ENCODE measurements at places on chromosomes 4 and X.

- DNase-seq = no peak
Measured at GRCh38 chrX:13863324-13863723, 46.4 kb upstream of the GPM6B start.

DNA sequence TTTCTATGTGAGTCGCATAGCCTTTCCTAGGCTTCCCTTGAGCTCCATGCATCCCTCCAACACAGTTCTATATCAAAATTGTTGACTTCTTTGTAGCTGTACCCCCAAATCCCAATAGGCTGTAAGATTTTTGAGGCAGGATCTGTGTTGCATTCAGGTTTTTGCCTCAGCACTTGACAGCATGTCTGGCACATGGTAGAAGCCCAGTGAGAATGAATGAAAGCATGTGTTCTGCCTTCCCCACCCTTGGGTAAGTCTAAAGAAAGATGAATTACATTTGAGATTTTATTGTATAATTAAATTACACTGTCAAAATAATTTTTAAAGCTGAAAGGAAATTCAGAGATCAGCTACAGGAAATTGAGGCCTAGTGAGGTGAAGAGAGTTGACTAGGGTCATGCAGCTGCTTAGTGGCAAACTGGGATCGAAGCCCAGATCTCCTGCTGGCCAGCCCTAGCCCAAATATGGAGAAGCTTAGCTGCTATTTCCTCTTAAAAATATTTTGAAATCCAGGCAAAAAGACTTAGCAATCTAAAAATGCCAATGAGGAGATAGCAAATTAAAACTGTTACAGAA, 122.5 kb downstream of the SPATA18 start:
- no peak for DNase-seq

DNA sequence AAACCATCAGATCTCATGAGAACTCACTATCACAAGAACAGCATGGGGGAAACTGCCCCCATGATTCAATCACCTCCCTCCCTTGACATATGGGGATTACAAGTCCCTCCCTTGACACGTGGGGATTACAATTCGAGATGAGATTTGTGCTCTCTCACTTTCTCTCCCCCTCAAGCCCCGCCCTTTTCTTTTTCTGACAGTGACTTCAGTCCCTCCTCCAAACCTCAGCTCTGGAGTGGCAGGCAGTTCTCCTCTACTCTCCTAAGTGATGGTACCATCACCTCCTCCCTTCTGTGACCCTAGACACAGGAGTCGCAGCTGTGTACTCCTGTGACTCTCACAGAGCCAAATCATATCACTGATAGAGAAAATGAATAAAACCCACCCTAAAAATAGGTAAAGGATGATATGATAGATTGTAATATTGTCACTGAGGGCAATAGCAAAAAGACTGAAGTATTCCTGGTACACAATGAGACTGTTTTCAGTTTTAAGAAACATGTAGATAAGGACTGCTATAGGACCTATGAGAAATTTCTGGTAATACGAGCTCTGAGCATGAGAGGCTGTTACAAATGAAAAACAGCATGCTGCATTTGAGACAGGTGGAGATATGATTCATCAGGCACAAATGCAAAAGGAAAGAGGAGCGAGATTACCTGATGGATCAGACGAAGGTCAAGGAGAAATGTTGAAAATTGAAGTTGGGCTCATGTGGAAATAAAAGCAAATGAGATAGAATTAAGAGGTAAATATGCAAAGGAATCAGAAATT, 101.2 kb upstream of the CBLL2 start:
- no peak for DNase-seq

DNA sequence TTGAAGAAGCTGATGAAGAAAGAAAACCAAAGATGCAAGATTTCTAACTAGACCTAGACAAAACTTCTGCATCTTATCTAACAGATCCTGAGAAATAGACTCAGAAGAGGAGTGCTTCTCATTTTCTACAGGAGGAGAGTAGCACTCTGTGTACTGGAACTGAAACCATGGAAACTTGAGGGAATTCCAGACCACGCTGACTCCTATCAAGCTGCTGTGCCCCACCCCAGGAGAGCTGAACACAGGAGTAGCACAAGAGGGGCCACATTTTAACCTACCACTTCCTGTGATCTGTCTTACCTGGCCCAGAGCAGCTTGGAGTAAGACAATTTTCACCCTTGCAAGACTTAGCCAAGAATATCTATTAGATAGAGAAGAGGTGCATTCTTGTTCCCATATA, 248.9 kb downstream of the SCFD2 start:
- no peak for DNase-seq

- no peak for DNase-seq
Measured at GRCh38 chr4:109999585-109999912, 86.9 kb downstream of the EGF start.

DNA sequence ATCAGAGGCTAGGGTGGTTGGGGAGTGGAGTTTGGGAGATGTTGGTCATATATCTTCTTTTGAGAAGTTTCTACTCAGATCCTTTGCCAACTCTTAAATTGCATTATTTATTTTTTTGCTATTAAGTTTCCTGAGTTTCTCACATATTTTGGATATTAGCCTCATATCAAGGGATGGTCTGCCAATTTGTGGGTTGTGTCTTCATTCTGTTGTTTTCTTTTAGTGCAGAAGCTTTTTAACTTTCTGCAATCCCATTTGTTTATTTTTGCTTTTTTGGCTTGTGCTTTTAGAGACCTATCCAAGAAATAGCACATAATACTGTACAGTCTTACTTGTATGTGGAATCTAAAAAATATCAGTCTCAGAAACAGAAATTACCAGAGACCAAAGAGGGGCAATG, 509.2 kb upstream of the HS3ST1 start:
- no peak for DNase-seq

DNA sequence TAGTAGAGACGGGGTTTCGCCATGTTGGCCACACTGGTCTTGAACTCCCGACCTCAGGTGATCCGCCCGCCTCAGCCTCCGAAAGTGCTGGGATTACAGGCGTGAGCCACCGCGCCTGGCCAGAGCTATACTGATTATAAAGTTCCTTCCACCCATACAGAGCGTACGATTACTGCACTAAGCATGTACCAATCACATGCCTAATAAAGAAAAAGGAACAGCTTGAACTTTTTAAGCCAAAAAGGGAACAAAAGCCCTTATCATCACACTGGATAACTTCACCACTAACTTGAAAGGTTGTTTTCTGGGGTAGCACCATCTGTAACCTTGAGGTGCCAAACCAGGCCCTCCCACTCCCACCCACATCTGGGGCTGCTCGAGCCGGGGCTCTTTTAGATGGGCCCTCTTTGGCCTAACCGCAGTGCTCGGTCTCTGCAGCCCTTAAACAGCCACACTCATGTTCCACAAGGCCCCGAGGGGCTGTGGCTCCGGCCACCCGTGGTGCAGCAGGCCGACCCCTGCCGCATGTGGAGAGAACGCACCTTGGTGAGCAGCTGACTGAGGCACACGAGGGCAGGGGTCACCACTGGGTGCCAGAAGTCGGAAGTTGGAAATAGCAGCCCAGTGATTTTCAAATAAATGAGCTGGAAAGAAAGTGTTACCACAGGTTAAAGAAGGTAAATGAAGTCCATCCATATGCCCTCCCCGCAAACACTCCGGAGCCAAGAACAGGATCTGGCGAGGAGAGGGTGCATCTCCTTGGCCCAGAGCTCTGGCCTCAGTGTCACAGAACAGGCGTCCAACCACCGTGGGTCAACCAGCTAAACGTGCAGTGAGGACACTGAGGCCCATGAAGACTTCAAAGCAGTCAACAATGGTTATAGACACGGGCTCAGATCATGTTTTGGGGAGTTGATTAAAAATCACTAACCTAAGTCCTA, 18.4 kb downstream of the NOP14 start:
- no peak for DNase-seq

DNA sequence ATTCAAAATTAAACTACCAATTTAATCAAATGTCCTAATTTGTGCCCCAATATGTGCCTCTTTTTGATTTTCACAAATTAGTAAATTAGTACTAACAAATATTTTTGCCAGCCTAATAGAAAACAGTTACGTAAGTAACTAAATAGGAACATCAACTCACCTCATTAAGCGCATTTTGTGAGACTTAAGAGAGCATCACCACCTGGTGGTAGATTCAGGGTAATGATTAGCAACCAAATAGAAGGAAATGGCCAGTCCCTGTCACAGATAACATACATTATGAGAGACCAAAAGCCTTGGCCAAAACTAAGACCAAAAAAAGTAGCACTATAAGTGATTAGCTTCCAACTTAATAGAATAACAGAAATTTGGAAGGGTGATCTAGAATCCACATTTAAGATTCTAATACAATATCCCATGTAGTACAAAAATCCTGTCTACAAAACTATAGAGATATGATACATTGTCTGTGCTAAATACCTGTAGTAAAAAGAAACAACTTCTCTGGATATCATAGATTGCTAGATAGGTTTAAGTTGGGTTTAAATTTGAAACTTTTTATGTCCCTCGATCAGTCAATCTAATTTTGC, 46.7 kb downstream of the C4orf46 start:
- DNase-seq = no peak

DNA sequence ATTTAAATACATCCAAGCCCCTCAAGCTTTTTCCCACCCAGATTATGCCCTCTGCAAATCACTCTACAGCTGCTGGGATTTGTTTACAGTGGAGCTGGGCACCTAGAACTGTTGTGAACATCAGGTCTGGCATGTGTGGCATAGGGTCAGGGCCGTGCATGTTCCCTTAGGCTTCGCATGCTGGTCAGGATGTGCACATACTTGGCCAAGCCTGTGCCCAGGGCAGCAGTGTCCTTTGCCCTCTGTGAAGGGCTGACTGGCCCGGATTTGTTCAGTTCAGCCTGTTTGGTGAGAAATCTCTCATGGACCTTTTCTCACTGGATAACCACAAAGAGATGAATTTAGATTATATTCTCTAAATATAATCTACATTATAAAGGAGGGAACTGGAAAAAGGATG, 471.9 kb downstream of the TRIML1 start:
- DNase-seq = no peak

GRCh38 chrX:1554469-1555210, 17.7 kb upstream of the P2RY8 start:
- DNase-seq = no peak

DNA sequence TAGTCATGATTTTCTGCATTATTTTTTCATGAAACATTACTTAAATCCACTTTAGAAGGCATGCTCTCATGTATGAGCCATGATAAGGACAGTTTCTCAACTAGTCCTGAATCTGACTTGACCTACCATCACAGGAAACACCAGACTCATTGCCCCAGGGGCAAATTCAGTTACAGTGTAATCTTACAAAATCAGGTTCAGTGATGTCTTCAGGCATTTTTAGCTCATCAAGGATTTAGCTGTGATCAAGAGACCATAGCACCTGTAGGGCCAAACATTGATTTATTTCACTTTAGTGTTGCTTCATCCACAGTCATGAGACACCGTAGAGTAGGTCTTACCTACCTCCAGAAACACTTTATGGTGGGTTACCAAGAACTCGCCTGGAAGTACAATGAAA, 3.1 kb upstream of the TASL start:
- no peak for DNase-seq

GRCh38 chr4:151992332-151993154, 231.7 kb upstream of the GATB start:
- DNase-seq = no peak

- DNase-seq = no peak
Measured at GRCh38 chr4:159483782-159484741, 381.2 kb downstream of the RAPGEF2 start.

- DNase-seq = no peak
Measured at GRCh38 chr4:28686618-28687017, 1826.0 kb downstream of the STIM2 start.

GRCh38 chr4:86160426-86160825, 199.4 kb downstream of the MAPK10 start:
- no peak for DNase-seq

DNA sequence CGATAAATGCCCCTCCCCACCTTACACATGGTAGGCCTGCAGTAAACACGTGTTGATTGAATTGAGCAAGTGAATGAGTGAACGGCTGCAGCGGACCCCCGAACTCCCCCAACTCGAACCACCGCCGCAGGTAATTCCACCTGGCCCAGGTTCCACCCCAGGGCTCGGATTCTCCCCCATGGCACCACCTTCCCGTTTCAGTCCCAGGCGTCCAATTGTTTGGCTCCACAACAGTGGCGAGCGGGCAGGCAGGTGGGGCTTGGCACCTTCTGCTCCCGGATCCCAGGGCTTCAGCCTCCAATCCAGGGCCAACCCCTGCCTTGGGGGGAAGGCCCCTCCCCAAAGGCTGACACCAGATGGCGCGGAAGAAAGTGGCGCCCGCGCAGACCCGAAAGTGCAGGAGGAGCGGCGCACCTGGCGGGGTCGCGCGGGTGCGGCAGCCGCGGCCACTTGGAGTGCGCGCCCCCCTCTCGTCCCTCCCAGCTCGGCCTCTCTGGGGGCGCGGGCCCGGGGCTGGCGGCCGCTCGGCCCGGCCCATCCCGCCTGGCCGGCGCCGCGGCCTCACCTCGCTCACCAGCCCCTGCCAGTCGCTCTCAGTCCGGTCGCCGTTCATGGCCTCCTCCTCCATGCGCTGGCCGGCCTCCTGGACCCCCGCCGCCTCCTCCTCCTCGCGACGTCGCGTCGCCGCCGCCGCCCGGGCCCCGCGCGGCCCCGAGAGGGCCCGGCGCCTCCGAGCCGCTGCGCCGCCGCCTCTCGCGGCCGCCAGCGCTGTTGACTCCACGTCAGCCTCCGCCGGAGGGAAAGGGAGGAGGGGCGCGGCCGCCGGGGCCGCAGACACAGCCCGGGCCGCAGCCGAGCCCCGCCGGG, at the start of gene CCDC149:
Gene CCDC149 (minus strand): TSS at position 791 of the 867 bp plus-strand sequence. CDS start 178 bp downstream, at position 613.
- no peak for DNase-seq

GRCh38 chr4:55729351-55730279, 90.0 kb upstream of the EXOC1L start:
- DNase-seq = no peak

DNA sequence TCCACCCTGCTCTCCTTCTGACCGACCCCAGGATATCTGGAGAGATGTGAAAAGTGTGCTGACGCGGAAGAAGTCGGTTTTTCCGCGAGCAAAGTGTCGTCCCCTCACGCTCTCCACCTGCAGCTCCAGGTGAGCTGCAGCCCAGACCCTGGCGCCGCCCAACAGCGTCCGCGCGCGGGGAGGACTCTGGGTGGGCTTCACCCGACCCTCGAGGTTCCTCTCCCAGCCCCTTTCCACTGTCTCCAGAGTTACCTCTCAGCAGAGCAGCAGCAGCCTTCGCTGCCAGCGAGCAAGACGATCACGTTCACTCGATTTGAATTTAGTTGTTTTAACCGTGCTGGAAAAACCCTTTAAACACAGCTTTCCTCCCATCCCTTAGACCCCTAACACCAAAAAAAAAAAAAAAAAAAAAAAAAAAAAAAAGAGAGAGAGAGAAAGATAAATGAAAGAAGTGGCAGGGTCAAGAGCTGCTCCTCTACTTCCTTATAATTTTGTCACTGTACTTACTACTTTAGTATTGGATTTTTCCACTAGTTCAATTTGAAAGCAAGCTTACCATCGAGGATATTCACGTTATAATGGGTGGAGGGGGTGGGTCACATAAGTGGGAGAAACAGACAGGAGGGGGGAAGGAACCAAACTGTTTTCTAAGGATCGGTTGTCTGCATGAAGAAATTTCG, 758 bp upstream of the NR3C2 start:
- peak; percentile 8 for DNase-seq

GRCh38 chrX:861340-861890, 230.8 kb downstream of the SHOX start:
- DNase-seq = no peak

GRCh38 chr4:158840131-158840530, 71.3 kb downstream of the FNIP2 start:
- DNase-seq = no peak

Data from activated CD4-positive, alpha-beta T cell treated with anti-CD3 and anti-CD28 coated beads, Interleukin-2, amount 50 U/mL, for 24 hours (primary cell).